Activated T-helper 9 cell treated with anti-CD3 and anti-CD28 coated beads, Interleukin-2, amount 50 U/mL, for 16 hours (primary cell): ENCODE measurements at places on chromosomes 3 and 15.

DNA sequence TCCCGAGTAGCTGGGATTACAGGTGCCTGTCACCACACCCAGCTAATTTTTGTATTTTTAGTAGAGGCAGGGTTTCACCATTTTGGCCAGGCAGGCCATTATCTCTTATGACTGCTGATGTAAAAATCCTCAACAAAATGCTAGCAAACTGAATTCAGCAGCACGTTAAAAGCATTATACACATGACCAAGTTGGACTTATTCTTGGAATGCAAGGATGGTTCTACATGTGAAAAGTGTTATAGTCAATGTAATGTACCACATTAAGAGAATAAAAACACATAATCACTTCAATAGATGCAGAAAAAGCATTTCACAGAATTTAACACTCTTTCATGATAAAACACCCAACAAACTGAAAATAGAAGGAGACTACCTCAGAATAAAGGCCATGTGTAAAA is 20.2 kb downstream of the RNF13 start:
- no peak for DNase-seq

GRCh38 chr3:101962055-101962454 is 112.7 kb downstream of the NFKBIZ start:
- DNase-seq: no peak

- no peak for DNase-seq
Measured at GRCh38 chr3:68667346-68667745, 265.0 kb downstream of the TAFA4 start.

DNA sequence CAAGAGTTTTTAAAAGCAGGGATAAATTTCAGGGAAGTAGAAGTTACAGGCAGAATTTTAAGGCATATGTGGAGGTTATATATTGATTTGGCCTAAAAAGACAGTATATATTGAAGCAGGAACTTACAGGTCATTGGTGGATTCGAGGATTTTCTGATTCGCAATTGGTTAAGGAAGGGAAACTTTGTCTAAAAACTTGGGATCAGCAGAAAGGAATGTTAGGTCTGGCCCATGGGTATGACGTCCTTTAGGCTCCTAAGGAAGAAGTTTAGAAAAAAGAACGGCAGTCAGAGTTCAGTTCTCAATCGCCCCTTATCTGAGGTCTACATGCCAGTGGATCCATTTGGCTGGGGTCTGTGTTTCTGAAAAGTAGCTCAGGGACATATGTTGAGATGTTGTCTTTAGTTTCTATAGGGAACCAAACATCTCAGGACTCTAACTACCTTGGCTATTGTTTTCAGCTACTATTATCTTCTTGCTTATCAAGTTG is 33.2 kb upstream of the ACP3 start:
- no peak for DNase-seq
